ENCODE measurements at places on chromosomes 3 and 15.
A peak's percentile ranks its signal among the peaks of the same experiment; 100 is the strongest.

GRCh38 chr3:169939751-169940150 lies 26.9 kb upstream of the SEC62 start:
- DNase-seq, result no peak

DNA sequence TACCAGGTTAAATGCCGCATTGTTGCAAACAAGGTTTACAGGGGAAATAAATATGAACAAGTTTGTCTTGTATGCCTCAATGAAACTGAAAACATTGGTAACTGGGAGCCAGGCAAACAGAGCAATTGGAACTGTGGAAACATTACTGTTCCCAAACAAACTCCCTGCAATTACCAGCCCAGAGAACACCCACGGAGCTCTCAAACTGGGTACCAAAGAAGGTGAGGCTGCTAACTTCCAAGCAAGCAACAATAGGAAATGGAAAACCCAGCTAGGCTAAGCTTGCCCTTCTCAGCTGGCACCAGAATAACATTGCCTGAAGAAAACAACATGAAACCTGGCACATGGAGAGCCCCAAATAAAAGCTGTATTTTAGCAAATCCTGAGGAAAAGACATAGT lies 218.9 kb upstream of the THRB start:
- no peak for DNase-seq

DNA sequence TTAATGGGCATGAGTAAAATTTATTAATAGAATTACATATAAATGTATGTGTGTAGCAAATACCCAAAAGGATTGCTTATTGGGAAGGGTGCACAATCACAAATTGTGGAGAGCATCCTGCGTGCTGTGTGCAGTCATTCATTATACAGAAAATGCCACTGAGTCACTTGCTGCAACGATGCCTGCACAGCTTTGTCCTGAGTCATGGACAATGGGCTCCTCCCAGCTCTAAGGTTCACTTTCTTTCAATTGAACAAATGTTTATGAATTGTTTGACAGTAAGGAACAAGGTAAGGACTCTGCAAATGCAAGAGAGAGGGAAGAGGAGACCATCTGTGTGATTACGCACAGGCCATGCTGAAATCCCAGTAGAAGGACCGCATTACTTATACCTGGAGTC lies 18.7 kb downstream of the CFAP161 start:
- no peak for DNase-seq

DNA sequence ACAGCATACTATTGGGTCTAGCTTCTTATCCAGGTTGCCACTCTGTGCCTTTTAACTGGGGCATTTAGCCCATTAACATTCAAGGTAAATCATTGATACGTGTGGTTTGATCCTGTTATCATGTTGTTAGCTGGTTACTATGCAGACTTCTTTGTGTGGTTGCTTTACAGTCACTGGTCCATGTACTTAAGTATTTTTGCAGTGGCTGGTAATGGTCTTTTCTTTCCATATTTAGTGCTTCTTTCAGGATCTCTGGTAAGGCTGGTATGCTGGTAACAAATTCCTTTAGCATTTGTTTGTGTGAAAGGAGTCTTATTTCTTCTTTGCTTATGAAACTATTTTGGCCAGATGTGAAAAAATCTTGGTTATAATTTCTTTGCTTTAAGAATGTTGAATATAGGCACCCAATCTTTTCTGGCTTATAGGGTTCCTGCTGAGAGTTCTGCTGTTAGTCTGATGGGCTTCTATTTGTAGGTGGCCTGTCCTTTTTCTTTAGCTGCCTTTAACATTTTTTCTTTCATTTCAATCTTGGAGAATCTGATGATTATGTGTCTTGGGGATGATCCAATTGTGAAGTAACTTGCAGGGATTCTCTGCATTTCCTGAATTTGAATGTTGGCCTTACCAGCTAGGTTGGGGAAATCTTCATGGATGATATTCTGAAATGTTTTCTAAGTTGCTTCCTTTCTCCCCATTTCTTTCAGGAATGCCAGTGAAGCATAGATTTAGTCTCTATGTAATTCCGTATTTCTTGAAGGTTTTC lies 39.3 kb downstream of the CCR1 start:
- no peak for DNase-seq

DNA sequence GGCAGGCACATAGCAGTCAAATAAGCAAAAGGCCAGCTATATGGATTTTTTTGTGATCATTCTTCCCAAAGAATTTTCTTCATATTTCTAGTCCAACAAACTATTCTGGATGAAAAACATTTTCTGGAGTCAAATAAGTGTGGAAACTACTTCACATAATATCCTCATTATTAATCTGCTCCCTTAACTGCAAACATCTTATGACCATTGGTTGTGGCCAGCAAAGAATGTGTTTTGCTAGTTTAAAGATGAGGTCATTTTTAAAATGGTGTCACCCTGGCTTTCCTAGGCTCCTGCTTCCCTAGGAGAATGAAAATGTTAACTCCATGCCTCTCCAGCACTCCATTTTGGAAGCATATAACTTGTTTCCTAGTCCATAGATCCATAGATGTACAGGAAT lies 118.8 kb downstream of the SST start:
- DNase-seq, result no peak

DNA sequence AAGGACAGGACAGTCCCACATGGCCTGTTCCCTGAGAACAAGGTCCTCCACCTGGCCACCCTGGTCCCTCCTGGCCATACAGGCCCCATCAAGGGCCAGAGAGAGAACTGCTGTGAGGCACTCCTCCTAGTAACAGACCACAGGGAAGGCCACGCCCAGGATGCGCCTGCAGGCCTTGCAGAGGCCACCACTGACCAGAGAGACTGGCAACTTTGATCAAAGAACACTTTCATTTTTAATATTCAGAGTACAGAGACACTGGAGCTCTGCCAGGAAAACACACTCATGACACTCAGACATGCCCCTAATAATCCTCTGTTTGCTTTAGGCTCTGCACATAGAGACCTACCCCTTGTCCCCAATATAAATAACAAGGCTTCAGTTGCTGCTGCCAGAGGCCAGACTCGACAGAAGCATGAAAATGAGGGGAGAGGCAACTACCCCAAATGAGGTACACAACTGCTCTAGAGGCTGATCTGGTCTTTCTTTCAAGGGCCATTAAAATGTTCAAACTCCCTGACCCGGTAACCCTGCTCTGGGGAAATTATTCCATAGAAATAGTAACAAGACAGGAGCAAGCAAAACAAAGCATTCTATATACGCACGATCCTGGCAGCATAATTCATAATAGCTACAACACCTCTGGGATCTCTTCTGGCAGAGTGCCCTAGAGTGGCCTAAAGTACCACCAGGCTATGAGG lies 44.8 kb downstream of the CCDC12 start:
- DNase-seq, result no peak

- DNase-seq, result no peak
These were observed 15.2 kb downstream of the ITPR1 start for GRCh38 chr3:4508048-4508981.

- DNase-seq, result no peak
These were observed 4.7 kb downstream of the BHLHE40 start for GRCh38 chr3:4983739-4984510.

GRCh38 chr3:58478781-58479180 lies 13.1 kb upstream of the KCTD6 start:
- DNase-seq, result no peak

DNA sequence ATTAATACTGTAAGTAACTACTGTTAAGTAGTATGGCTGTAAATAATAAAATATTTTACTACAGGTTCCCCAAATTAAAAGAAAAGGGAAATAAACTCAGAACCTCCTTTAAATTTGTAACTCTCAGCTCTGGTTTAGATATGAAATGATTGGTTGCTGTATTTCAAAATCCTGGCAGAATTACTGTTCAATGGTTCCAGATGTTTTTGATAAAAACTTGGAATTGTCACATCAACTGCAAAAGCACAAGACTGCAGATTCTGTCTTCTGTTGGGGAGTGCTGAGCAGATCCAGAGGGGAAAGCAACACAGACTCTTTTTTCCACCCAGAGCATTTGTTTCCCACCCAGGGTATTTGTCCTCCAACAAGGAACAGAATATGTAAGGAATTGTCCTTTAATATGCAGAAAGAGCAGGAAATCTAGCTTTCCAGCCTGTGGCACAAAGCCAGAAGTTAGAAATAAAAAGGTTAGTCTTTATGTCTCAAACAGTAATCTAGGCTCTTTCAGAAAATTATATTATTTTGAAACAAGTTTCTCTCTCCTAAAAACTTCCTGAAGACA lies 178.1 kb downstream of the KLHL25 start:
- no peak for DNase-seq

- DNase-seq, result no peak
These were observed 19.0 kb upstream of the CRABP1 start for GRCh38 chr15:78321041-78321570.

DNA sequence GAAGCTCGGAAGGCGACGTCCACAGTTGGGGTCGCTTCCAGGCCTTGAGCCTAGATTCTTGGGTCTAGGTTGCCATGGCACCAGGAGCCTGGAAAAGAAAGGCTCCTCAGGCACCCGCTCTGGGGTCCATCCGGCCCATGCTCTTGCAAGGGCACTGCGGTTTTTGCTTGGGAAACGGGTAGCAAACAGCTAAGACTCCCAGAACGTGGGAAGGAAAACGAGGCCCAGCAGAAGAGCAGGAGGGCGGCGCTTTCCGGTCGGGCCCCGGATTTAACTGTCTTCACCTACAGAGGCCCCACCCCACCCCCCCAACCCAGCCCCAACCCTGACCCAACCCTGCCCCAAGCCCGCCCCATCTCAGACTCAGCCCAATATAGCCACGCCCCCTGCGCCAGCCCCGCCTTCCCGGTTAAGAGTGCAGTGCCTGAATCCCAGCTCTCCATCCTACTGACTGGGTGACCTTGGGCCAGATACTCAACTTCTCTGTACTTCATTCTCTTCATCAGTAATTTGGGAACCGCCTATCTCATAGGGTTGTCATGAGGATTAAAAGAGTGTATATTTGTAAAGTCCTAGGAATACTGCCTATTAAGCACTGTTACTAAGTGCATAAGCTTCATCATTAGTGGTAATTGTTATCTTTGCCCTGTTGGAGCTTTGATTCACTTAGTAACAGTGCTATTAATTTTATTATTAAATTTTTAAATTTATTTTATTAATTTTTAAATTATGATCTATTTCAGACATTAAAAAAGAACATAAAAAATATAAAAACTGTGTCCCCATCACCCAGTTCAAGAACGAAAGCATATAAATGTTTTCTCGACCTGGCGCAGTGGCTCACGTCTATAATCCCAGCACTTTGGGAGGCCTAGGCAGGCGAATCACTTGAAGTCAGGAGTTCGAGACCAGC lies 28.4 kb upstream of the SMAD6 start:
- no peak for DNase-seq

GRCh38 chr3:13939206-13939605 lies 59.3 kb upstream of the WNT7A start:
- no peak for DNase-seq

- peak; percentile 15 for DNase-seq
These were observed 24.8 kb downstream of the EAF1 start for GRCh38 chr3:15452156-15452555.

DNA sequence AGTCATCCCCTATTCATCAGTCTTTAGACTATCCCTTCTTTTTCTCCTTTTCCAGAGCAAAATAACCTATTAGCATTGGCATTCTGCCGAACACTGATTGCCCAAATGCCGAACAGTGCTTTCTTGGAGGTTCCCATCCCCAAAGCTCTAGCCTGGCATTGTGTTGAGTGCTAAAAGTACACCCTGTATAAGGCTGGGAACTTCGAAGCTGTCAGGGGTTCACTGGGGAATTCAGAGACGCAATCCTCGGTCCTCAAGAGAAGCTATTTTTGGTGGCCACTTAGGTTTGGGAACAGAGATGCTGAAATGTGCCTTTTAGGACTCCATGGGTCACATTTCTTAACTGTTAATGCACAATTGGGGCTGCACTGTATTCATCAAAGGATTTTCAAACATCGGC lies 8.4 kb downstream of the FRMD5 start:
- DNase-seq, result no peak

DNA sequence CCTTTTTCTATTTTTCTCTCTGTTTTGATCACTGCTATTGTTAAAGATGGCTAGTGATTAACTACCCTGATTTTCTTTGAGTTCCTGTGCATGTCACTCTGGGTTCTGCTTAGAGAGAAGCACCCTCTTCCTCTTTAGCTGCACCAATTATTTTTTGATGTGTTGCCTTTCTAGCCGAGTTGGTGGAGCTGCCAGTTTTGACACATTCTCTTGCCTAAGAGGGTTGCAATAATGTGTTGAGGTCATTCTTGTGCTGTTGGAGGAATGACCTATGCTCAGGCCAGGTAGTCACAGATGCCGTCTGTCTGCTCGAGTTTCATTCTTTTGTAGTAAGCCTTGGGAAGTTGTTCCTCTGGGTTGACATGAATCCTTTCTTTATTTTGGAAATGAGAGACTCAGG lies 84.6 kb upstream of the DPH6 start:
- no peak for DNase-seq

GRCh38 chr3:46721009-46721408 lies 3.3 kb upstream of the PRSS50 start:
- no peak for DNase-seq

- no peak for DNase-seq
These were observed 62.5 kb downstream of the CBLB start for GRCh38 chr3:105806359-105806758.

DNA sequence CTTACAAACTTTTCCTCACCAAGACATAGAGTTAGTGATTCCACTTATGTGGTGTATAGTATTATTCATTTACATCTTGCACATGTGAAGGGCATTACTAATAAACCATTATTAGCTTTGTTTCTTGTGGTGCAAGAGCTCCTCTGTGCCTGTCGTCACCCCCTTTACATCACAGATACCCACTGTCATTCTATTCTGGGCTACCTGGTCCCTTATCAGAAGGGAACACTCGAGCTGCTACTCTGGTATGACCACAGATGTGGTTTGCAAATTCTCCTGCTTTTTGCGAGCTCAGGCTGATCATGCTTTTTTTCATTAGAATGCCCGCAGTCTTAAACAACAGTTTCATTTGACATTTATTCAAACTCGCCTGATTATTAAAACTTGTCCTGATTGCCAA lies 13.9 kb upstream of the SENP2 start:
- no peak for DNase-seq

- no peak for DNase-seq
These were observed 76.6 kb downstream of the CNTN3 start for GRCh38 chr3:74537857-74538256.

GRCh38 chr3:81743096-81744025 lies 18.1 kb downstream of the GBE1 start:
- DNase-seq, result no peak

GRCh38 chr15:34078900-34079299 lies 22.8 kb downstream of the EMC7 start:
- DNase-seq, result no peak

DNA sequence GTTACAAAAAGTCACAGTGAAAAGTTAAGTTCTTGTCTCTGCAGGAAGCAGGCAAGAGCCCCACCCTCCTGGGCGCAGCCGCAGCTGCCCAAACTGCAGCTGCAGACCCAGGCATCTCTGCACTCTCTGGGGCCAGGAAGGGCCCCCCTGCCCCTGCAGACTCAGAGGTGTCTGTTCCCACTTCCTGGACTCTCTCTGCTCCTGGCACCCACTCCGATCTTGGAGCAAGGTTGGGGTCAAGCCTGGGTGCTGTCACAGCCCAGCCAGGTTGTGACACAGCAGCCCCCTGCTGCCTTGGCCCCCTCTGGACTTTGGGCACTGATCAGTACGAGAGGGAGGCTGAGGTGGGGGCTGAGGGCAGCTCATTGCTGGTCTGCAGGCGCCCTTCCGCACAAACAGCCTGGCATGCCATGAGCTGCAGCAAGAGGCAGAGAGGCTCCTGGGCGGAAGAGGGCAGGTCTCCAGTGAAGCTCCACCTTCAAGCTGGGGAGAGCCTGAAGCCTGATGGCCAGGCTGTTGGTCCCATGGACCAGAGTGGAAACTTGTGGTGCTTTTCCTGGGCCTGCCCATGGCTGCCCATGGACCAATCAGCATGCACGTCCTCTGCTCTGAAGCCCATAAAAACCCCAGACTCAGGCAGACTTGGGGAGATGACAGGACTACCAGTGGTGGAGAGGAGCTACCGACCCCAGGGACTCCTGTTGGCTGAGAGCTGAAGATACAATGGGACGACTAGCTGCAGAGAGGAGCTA lies 42.9 kb upstream of the LRRFIP2 start:
- no peak for DNase-seq

All from left forelimb (tissue), 1 donor.